ENCODE measurements at places on chromosomes 3 and 15.

DNA sequence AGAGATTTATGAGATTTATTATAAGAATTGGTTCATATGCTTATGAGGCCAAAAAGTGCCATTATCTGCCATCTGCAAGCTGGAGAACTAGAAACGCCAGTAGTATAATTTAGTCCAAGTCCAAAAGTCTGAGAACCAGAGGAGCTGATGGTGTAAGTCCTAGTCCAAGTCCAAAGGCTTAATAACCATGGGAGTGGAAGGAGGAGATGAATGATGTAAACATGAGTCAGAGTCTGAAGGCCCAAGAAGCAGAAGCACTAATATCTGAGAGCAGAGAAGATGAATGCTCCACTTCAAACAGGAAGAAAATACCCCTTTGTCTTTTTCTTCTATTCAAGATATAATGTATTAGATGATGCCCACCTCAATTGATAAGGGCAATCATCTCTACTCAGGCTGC is 185.7 kb downstream of the CGGBP1 start:
- DNase-seq, result peak; percentile 2

- no peak for DNase-seq
These were observed at the start of gene ACTC1 for GRCh38 chr15:34795267-34796081. Gene ACTC1, minus strand, starts transcription at chr15:34795549. Its CDS starts 741 bp downstream, at chr15:34794808.

DNA sequence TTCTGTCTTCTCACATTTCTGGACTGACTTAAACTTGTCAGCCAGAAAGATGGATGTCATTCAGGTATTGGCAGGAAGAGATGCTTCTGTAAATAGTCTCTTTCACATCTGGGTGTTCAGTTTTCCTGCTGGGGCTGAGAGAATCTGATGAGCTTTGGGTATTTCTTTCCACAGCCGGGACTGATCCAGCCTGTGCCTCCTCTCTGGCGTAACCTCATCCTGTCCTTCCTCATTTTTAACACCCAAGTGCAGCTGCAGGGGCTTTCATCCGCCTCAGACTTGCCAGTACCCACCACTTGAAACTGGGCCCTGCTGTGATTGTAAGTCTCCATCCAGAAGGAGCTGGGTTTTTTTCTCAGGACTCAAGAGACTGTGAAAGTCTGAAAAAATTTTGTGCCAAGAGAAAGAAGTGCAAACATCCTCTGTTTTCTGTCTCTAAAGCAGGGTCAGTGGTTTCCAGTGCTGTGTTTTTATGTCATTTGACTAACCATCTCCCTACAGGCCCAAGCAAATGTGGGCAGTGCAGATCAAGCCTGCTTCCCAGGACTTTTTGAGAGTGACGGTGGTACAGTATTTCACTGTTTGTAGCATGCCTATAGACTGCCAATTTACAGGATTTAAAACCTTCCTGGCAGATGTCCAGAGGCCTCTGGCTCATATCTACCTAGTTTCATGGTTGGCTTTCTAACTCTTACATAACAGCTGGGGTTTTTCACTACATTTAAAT is 342.7 kb downstream of the PTPRG start:
- DNase-seq, result peak; percentile 1

GRCh38 chr3:153820035-153820434 is 301.2 kb upstream of the ARHGEF26 start:
- no peak for DNase-seq

- peak; percentile 1 for DNase-seq
These were observed 376.2 kb downstream of the ZBTB20 start for GRCh38 chr3:114770874-114771273.

Data from NB4 (cell line).